ENCODE measurements at places on chromosomes 6 and 20. TPM values are rescaled to one million over a fixed set of nuclear protein-coding genes. Genes with fewer than 3 reads are reported as not detected.

Gene SAYSD1
- total RNA-seq: 12.9 TPM

DNA sequence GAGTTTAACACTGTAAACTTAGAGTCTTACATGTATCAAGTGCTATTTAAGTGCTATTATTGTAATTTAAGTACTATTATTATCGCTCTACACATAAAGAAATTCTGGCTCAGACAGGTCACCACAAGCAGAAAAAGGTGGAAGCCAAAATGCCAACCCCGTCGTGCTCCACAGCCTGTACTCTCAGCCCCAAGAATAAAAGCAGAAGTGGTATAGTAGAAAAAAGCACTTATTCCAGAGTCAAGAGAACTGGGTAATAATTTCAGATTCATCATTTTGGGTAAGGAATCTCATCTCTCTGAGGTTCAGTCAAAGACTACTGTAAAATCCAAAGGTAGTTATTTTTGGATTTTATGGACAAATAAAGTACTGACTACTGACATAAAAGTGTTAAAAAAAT is 943 bp downstream of the ZUP1 start:
- DNase-seq: no peak

Gene EEF1A2
- 1.5 TPM for total RNA-seq

GRCh38 chr6:29663300-29664042 is 6.6 kb downstream of the MOG start:
- DNase-seq: no peak

- peak; percentile 22 for DNase-seq
Measured at GRCh38 chr20:40331807-40332560, 357.1 kb downstream of the MAFB start.

Gene LTA
- total RNA-seq: 2.4 TPM

Gene IL17F
- not detected for total RNA-seq

Measured in colonic mucosa (tissue), 4 donors.